ENCODE measurements at places on chromosomes 1 and 21. TPM values are rescaled to one million over a fixed set of nuclear protein-coding genes. Genes with fewer than 3 reads are reported as not detected.

- DNase-seq: no peak
Measured at GRCh38 chr1:205936846-205937586, 6.2 kb downstream of the SLC26A9 start.

DNA sequence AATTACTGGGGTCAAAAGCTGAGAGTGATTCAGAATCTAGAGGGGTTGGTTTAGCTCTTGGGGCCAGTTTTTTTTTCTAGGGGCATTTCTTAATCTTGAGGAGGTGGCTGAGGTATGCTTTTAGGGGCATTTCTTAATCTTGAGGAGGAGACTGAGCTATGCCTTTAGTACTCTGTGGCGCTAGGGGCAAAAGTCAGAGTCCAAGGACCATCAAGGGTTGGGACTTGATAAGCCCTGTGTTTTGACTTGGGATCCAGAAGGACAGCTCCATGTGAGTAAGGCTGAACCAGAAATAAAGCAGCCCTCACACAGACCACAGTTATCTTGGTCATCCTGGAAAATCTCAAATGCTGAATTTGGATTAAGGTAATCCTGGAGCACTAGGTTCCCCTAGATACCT, 3.9 kb upstream of the CNIH3 start:
- no peak for DNase-seq

DNA sequence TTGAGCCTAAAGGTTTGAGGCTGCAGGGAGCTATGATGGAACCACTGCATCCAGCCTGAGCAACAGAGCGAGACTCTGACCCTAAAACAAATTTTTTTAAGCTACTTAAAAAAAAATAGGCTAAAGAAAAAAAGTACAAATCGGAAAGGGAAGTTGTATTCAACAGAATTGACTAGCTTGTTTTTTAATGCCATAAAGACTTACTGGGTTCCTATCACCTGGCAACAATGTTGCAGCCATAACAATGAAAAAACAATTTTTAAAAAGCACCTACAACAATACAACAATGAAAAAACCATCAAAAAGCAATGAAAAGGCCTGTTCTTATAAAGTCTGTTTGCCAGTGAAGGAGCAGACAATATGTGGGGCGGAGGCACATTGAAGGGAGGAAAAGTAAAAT, 20.1 kb upstream of the PIGK start:
- no peak for DNase-seq

GRCh38 chr1:93960641-93961147, 51.5 kb upstream of the GCLM start:
- DNase-seq: no peak

- DNase-seq: no peak
Measured at GRCh38 chr1:57945045-57945444, 521.2 kb upstream of the DAB1 start.

GRCh38 chr1:18411820-18412641, 68.7 kb upstream of the KLHDC7A start:
- DNase-seq: no peak

GRCh38 chr1:97599447-97599846, 321.4 kb downstream of the DPYD start:
- DNase-seq: no peak

GRCh38 chr1:7219031-7219430, 433.8 kb downstream of the CAMTA1 start:
- DNase-seq: no peak

- DNase-seq: no peak
Measured at GRCh38 chr21:16891821-16892220, 621.0 kb upstream of the CXADR start.

DNA sequence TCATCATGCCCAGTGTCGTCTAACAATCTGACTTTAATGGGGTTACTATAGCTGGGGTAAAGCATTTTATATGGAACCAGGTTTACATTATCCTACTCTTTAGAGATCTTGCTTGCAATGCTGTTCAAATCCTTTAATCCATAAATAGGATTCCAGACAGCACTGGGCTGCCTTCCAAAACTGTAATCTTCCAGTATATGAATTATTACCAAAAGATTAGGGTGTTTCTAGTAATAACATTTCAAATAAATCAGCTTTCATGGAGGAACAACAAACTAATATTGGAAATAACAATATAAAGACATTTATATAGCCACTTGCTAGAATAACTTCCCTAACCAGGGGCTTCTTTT, 88.6 kb upstream of the PLXNA2 start:
- DNase-seq: no peak

- no peak for DNase-seq
Measured at GRCh38 chr1:177566495-177566894, 395.7 kb downstream of the BRINP2 start.

GRCh38 chr1:209860293-209860881, 32.6 kb downstream of the UTP25 start:
- peak; percentile 69 for DNase-seq

- DNase-seq: no peak
Measured at GRCh38 chr1:103109311-103109920, 1.1 kb upstream of the COL11A1 start.

DNA sequence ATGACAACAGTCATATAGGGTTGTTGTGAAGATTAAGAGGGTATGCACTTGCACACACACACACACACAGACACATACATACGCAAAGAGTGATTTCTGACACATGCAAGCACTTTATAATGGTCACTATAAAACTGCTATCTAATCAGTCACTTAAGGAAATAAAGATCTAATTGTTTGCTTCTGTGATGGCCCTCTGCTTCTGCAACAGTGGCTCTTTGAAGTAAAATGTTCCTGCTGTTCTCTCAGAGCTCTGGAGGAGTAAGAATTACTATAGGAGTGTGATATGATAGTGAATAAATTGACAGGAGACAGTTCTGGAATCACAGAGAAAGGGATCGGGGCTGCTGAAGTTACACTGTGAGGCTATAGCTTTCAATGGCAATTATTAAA, 494.5 kb upstream of the B3GALT2 start:
- no peak for DNase-seq

GRCh38 chr1:41704196-41704595, 214.5 kb downstream of the HIVEP3 start:
- DNase-seq: no peak

DNA sequence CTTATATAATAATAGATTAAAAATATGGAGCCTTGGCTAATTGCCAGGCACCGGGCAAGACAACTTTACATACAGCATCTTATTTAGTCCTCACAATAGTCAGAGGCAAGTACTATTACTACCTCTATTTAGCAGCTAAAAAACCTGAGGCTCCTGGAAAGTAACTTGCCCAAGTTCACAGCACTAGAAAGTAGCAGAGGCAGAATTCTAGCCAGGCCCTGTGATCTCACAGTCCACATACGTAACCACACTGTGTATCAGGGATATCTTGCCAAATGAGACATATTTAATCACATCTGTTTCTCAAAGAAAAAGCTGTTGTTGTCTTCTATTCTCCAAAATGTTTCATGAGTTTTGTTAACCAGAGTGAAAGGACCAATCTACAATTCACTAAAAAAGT, 378.5 kb downstream of the PLPP3 start:
- DNase-seq: no peak

- no peak for DNase-seq
Measured at GRCh38 chr1:214523124-214523824, 28.1 kb downstream of the PTPN14 start.

The TTC39A gene
- total RNA-seq: 62.3 TPM

The SYTL1 gene
- total RNA-seq: 48.5 TPM

The C1orf105 gene
- not detected for total RNA-seq

The TAL1 gene
- total RNA-seq: 6.0 TPM

The OPTC gene
- total RNA-seq: not detected

The RNU1-3 gene
- total RNA-seq: 1,358 TPM

The SPRR2G gene
- total RNA-seq: not detected

The RPS27 gene
- total RNA-seq: 1,416 TPM

The NRDC gene
- total RNA-seq: 112 TPM

The OR2L8 gene
- total RNA-seq: not detected

The SLC35F3 gene
- total RNA-seq: 0.12 TPM

The RER1 gene
- total RNA-seq: 172 TPM

The KRTAP10-5 gene
- not detected for total RNA-seq

The SPRR1A gene
- total RNA-seq: not detected

Measured in mucosa of gallbladder (tissue), 1 donor.